Posterior vena cava (tissue), 2 donors: ENCODE measurements at places on chromosomes 2 and 18. TPM values are rescaled to one million over a fixed set of nuclear protein-coding genes. Genes with fewer than 3 reads are reported as not detected.
A peak's percentile ranks its signal among the peaks of the same experiment; 100 is the strongest.

ABCB11 gene
- total RNA-seq = 0.09 TPM

- peak; percentile 47 for DNase-seq
These were observed 22.0 kb upstream of the DNMT3A start for GRCh38 chr2:25363733-25364132.

DNA sequence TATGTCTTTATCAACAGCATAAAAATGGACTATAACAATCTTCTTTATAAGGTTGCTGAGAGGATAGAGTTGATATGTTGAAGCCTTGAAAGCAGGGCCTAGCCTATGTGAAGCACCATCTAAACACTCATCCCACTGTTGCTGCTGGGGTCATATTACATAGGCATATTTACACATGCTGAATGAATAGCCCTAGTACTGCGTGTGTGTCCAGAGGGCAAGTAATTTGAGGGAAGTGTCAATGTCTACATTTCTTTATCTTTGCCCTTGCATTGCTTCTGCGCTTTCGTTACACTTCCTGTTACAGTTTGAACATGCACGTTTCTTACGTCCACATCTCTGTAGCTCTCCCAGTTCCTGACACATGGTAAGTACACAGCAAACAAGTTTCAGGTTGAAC lies 280.3 kb upstream of the ATP5MC3 start:
- no peak for DNase-seq

GRCh38 chr2:124333784-124334183 lies 308.7 kb downstream of the CNTNAP5 start:
- DNase-seq = no peak

GRCh38 chr2:203733684-203734083 lies 27.2 kb downstream of the CD28 start:
- no peak for DNase-seq

DNA sequence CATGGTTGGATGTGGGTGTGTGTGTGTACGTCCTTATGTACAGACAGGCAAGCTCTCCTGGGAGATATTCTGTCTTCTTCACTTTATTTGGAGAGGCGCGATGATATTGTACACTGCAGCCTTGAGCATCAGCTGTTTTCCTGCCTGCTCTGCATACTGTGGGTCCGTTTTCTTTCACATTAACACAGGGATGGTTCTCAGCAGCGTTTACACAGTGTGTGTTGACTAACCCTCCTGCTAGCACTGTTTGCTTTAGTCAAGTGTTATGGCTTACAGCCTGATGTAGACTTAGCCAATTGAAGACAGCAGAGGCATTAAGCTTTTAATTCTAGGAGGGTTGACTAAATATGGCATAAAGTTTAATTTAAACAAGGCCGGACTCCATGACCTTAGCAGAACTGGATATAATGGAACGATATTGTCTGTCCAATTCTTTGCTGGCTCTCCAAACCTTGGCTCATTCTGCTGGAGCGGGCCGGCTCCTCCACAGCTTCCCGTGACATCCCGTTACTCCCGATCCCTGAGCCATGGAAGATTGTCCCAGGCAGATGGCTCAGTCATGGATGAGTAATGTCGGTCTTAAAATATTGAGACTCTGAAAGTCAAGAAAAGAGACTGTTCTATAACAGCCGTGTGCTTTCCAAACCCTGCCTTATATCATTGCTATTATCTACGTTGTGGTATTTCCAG lies 134.7 kb downstream of the TPGS2 start:
- DNase-seq = no peak

UCN gene
- total RNA-seq = 1.2 TPM

DNA sequence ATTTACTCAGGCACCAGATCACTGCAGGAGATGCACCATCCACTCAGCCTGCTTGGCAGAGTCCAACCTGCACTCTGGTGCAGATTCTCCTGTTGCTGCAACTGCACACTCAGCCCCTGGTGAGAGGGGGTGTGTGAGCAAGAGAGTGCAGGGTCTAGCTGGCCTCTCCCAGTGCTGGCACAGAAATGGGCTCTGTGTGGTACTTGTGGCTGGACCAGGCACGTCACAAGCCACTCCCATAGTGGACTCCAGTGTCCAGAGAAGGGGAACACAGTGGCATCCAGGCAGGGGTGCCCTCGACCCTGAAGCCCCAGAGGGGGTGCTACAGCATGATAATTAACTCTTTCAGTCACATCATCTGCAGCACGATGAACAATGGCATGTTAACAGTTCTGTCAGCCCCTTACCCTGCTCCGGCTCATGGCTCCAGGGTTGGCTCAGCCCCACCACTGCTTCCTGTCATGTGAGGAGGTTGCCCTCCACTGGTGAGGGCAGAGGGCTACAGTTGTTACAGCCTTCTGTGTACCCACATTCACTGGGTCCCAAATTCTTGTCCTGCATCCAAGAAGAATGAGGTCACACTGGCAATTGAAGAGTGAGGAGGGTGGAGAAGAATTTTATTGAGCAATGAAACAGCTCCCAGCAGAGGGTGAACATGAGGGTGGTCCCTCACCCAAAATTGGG lies 135.7 kb downstream of the EVA1A start:
- no peak for DNase-seq

IL1RL1 gene
- total RNA-seq = 15.8 TPM

DNA sequence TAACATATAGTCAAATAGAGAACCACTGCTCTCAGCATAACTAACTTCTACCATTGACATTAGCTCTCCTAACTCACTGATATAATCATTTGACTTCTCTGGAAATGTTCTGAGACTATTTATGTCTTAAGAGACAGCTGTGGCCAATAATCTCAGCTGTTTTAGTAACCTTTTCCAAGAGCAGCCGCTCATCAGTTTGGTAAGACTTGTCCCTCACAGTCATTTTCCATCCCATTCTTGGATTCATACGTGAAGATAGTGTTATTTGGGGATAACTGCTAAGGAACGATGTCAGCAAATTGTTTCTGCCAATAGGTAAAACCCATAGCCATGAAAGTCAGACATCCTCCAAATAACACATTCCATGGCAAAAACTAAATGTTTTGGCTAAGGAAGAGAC lies 127.8 kb downstream of the LNPK start:
- no peak for DNase-seq

DNA sequence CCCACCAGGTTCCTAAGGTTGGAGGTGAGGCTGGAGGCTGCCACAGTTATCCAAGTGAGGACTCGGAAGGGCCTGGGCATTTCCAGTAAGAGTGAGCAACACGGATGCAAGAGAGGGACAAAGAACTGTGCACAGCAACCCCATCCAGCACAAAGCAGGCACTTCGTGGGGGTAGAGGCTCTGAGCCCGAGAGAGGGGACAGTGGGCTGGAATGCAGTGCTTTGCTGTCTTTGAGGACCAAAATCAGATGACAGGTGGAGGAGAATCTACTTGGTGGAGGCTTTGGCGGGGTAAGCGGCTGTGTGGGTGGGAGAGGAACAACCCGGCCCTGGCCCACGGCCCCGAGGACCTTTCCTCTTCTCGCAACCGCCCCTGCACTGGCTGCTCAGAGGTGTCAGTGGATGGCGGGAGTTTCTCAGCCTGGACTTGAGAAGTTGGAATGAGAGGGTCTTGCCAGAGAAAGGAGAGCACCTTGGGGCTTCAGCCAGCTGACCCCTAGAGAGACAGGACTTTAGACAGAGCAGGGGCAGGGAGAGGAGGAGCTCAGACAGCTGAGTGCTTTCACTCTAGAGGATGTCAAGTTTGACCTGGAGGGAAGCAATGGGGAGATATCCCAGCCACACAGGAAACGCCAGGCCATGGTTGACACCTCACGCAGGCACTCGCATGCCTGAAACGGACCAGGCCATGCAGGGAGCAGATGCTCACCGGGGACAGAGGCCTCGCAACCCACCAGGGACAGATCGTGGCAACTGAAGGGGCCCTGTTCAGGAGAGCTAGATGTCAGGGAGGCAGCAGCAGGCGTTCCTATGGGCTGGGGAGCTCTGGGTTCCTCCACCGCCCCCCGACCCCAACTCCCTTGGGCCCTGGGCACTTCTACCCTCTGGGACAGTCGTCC lies 11.6 kb downstream of the RAMP1 start:
- no peak for DNase-seq

DNA sequence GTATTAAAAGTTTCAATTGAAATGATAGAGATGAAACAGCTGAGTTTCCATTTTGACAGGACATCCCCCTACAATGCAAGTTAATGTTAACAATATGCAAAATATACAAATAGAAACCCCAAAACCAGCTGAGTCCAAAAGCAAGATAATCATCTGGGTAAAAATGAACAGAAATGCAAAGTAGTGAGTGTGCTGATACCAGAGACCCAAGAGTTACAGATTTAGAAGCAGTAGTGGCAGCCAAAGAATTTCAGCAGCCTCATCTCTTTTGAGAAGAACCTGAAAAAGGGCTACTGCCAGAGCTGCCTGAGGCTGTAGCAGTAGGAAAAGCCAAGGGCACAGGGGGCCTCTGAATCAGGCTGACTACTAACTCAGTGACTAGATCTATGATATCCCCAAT lies 82.6 kb downstream of the THADA start:
- no peak for DNase-seq

DNA sequence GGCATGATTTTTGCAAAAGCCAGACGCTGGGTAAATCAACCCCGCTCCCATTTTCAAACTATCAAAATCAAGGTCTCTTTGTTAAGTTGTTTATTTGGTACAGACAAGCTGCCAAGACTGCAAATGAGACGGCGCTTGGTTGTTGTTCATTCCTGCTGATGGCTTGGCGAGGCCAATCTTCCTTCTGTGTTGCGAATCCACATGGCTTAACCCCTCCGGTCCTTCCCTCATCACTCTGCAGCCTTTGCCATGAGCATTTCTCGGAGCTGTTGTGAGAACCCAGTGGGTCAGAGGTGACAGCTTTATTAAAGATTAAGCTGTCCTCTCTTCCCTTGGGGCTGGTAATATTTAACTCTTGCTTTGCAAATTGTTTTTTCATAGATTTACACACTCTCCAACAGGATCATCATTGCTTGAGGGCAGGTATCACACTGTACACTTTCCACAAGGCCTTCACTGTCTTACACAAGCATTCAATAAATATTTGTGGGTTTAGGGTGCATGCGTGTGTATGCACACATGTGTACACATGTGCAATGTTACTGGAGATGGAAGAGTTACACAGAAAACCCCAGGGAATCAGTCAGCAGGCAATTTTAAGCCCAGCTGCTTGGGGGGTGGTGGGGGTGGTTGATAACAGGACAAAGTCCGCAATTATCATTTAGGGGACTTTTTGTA lies 27.8 kb upstream of the KCNF1 start:
- no peak for DNase-seq

GRCh38 chr2:39401319-39401718 lies 35.8 kb downstream of the MAP4K3 start:
- DNase-seq = no peak

- DNase-seq = no peak
These were observed 139.9 kb downstream of the THADA start for GRCh38 chr2:43455731-43456642.

GRCh38 chr2:109141006-109141600 lies 12.1 kb downstream of the SH3RF3 start:
- DNase-seq = no peak

DNA sequence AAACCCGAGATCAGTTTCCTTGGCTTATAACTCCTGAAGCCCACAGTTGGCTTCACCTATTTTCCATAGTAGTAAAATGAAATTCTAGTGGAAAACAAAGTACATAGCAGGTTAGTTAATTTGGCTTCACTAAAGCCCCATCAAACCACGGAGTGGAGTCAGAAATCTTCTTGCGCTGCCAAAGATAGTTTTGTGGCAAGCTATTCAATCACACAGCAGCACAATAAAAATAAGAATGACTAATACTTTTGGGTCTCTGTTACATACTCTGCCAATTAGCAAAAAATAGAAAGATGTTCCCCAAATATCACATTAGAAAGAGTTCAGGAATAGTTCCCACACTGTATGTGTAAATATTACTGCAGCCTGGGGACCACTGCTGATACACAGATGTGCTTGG lies 175.2 kb upstream of the NOL4 start:
- no peak for DNase-seq

- no peak for DNase-seq
These were observed 94.4 kb downstream of the VWA3B start for GRCh38 chr2:98181346-98181745.

SANBR gene
- 8.1 TPM for total RNA-seq

NEU2 gene
- total RNA-seq = not detected

DNA sequence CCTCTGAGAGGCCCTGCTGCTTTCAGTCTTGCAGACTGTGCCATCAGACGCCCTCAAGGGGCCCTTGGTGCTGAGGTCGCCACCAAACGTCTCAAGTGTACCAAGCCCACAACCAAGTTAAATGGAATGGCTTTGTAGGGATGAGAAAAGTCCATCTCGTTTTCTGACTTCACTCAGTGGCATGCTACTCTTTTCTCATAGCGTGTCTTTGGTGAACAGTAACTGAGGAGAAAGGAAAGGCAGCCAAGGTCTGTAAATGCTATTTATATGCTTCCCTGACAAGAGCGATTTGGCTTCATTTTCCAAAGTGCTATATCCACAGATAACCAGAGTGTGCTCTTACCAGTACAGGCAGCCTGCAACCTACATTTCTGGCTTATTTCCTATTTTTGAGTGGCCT lies 123.0 kb downstream of the MTX2 start:
- no peak for DNase-seq

GRCh38 chr2:207312006-207312356 lies 146.2 kb upstream of the KLF7 start:
- DNase-seq = no peak

DNA sequence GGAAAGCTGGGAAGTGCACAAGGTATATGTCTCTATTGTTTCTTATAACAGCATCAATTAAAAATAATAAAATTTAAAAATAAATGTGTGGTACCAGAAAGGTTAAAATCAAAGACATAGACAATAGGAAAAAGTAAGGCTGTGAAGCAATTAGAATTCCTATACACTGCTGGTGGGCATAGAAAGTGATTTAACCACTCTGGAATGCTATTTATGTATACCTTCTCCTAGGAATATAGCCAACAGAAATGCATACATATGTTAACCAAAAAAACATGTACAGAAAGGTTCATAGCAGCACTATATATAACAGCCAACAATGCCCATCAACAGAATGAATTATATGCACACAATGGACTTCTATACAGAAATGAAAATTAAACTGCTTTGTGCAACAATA lies 43.0 kb downstream of the WDSUB1 start:
- DNase-seq = no peak

C2orf66 gene
- total RNA-seq = not detected

NXPH2 gene
- not detected for total RNA-seq

DNA sequence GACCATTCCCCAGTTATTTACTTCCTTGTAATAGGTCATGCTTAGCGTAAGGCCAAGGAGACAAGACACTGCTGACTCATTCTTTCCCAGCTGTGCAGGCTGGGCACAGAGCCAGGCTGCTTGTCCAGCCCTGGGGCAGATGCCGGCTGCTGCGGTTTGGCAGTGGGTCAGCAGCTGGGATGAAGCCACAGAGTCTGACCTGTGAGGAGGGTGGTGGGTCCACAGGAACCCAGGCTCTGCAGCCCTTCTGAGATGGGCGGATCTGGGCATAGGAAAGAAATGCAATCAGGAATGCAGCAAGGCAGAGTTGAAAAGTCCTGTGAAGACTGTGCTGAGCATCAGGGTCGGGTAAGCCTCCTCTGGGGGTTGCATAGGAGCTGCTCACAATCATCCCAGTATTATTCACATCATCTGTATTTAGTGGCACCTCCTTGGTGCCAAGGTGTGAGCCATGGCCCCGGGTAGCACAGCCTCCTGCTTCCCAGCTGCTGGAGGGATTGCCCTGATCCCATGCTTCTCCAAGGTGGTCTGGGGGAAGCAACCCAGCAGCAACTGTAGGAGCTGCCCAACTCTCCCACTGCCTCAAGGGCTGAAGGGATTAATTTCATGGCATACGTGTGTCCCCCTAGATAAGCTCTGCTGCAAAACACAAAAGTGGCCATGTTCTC lies 139.0 kb downstream of the DDX1 start:
- DNase-seq = peak; percentile 98

KCTD18 gene
- 13.8 TPM for total RNA-seq
